ENCODE measurements at places on chromosomes 11 and 22. TPM values are rescaled to one million over a fixed set of nuclear protein-coding genes. Genes with fewer than 3 reads are reported as not detected.

DNA sequence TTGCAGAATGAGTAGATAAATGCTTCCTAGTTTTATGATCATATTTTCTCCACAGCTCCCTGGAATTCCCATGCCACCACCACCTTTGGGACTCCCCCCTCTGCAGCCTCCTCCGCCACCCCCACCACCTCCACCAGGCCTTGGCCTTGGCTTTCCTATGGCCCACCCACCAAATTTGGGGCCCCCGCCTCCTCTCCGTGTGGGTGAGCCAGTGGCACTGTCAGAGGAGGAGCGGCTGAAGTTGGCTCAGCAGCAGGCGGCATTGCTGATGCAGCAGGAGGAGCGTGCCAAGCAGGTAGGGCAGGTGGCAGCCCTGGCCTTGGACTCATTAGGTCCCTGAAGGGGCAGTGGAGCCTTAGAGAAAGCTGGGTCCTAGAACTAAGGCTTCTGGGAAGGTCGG lies 2.9 kb downstream of the SF3B2 start:
- DNase-seq: no peak

- peak; percentile 40 for DNase-seq
Measured at GRCh38 chr22:20430101-20430719, 7.4 kb downstream of the SCARF2 start.

GRCh38 chr11:15199693-15200092 lies 85.0 kb downstream of the INSC start:
- no peak for DNase-seq

DNA sequence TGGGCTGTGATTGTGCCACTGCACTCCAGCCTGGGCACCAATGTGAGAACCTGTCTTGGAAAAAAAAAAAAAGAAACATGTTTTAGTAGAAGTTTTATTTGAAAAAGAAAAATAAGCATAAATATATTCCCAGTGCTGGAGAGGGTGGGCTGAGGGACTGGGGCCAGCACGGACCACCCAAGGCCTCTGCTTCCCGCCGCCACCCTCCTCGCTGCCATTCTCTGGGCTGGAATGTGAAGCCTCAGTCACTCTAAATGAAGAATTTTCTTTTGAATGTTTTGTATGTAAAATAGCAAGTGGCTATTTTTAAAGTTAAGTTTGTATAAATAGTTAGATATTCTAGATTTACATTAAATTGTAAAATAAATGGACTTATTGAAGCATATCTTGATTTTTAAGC lies 5.1 kb upstream of the TRMU start:
- DNase-seq: no peak

Gene MRGPRE
- not detected for total RNA-seq

GRCh38 chr22:45472426-45472825 lies 30.3 kb upstream of the FBLN1 start:
- no peak for DNase-seq

DNA sequence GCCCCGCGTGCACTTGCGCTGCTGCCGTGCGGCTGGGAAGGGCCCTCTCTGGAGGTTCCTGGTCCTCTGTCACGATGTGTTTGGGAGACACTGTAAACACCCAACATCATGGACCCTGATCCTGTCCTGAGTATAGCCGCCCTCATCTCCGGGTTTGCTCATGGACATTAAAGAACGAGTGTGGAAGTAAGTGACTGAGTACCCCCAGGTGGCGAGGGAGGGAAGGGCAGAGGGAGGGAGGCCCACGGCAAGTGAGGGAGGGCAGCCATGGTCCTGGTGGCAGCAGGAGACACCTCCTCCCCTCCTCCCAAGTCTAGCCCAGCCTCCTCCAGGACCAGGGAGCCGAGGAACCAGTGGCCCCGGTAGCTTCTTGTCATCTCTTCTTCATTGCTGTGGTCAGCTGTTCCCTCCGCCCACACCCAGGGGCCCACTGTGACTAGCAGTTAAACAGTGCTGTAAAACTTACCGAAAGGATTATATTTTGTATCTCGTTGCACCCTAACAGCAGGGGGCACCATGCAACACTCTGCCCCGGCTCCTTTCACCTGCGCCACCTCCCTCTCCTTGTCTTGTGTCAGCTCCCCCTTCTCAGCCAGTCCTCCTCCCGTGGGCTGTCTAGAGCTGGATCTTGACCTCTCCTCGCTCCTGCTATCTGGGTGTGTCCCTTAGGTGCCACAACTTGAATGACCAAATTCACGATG lies 566.5 kb upstream of the B3GAT1 start:
- no peak for DNase-seq

DNA sequence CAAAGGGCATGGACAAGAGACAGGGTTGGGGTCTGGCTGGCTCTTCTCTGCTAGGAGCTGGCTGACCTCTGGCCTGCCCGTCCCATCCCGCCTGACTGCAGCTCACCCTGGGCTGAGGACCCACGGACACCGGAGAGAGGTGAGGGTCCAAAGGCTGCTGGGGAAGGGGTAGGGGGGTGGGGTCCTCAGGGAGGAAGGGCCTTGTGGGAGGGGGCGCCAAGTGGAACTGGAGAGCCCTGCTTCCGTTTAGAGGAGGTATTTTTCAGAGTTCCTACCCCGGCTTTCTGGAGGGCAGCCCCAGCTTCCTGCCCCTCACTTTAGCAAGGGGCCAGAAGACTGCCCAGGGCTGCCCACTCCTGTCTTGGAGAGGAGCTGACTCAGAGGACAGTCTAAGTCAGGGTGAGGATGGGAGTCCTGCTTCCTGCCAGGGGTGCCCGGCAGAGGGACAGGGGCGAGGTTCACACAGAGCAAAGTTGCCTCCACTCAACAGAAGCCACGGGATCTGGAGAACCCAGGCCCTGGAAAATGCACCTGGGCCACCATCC lies 7.1 kb downstream of the LARGE2 start:
- DNase-seq: no peak

GRCh38 chr11:61171907-61172306 lies 10.7 kb upstream of the VPS37C start:
- DNase-seq: no peak

Gene OTOG
- not detected for total RNA-seq

GRCh38 chr11:58640386-58641023 lies 18.0 kb downstream of the CNTF start:
- DNase-seq: no peak

- no peak for DNase-seq
Measured at GRCh38 chr11:11661326-11662040, 39.7 kb upstream of the GALNT18 start.

Gene CDC42EP1
- not detected for total RNA-seq

GRCh38 chr22:20997536-20998257 lies 4.2 kb downstream of the THAP7 start:
- no peak for DNase-seq

- no peak for DNase-seq
Measured at GRCh38 chr11:133305208-133305956, 226.9 kb downstream of the OPCML start.

- DNase-seq: no peak
Measured at GRCh38 chr11:132579136-132579535, 953.2 kb downstream of the OPCML start.

Gene CALCA
- not detected for total RNA-seq

- DNase-seq: no peak
Measured at GRCh38 chr11:8567602-8568198, 26.3 kb downstream of the STK33 start.

Gene ZFPL1
- 57.3 TPM for total RNA-seq

GRCh38 chr11:64787526-64788320 lies 9.4 kb upstream of the SF1 start:
- peak; percentile 73 for DNase-seq

DNA sequence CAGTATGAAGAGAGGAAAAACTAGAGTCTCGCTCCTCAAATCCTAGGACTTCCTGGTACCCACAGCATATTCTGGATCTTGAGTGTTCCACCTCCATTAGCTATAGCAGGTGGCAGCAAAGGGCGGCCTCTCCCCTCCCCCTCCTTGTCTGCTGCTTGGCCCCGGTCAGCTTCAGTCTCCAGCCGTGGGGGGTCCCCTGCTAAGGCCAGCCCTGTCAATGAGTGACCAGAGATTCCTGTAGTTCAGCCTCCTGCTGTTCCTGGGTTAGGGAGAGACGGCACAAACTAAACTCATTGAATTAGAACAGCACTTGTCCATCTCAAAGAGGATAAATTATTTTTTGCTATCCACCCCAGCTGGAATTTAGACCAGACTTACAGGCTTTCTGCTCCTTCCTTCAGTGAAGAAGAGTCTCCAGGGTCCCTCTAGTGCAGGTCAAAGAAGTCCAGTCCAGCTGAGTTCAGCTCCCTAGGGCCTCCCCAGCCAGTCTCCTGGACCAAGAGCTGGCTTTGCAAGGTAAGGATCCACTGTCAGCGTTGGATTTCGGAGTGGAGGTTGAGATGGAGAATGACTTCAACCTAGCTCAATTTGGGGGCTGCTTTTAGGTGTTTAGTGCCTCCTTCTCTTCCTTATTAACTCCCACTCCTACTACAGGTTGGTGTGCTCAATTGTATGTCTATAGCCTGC lies 1.1 kb upstream of the PHLDB1 start:
- no peak for DNase-seq

DNA sequence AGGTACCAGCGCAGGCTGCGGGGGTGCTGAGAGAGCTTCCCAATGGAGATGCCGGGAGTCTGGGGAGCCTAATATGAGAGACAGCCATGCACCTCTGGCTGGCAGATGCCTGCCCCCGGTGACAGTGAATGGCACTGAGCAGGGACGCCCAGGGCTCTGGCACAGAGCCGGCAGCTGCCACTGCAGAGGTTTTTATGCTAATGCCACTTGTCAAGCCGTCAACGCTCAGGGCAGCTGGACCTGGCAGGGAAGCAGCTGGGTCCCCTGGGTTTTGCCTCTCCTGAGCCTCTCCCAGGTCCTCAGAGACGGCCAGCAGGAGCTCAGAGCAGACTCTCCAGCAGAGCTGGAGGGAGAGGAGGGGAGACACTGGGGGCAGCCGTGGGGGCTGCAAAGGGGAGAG lies 573.6 kb downstream of the BUD13 start:
- no peak for DNase-seq

GRCh38 chr22:22593250-22593649 lies 34.2 kb upstream of the PRAME start:
- DNase-seq: no peak

- no peak for DNase-seq
Measured at GRCh38 chr11:132122735-132123134, 752.3 kb downstream of the NTM start.

Gene TH
- total RNA-seq: not detected

GRCh38 chr11:13283636-13284035 lies 6.0 kb downstream of the BMAL1 start:
- DNase-seq: no peak

Gene MS4A15
- not detected for total RNA-seq

Gene HOATZ
- total RNA-seq: not detected
